Immature natural killer cell (primary cell): ENCODE measurements at places on chromosomes 1 and 21. TPM values are rescaled to one million over a fixed set of nuclear protein-coding genes. Genes with fewer than 3 reads are reported as not detected.

GRCh38 chr1:45437323-45437722 is 53.6 kb downstream of the TESK2 start:
- H3K27me3 ChIP-seq = no peaks in the 10 kb centered on the region
- DNase-seq = no peak
- H3K4me1 ChIP-seq = no peaks in the 10 kb centered on the region
- no peak overlapping the region for H3K4me3 ChIP-seq

GRCh38 chr21:29295066-29295650 is 3.6 kb upstream of the BACH1 start:
- H3K27ac ChIP-seq = no peak overlapping the region
- H3K36me3 ChIP-seq = no peaks in the 10 kb centered on the region
- no peak overlapping the region for H3K4me3 ChIP-seq
- H3K4me1 ChIP-seq = peaks cover 14% of the 10 kb centered on the region
- no peak for DNase-seq

DNA sequence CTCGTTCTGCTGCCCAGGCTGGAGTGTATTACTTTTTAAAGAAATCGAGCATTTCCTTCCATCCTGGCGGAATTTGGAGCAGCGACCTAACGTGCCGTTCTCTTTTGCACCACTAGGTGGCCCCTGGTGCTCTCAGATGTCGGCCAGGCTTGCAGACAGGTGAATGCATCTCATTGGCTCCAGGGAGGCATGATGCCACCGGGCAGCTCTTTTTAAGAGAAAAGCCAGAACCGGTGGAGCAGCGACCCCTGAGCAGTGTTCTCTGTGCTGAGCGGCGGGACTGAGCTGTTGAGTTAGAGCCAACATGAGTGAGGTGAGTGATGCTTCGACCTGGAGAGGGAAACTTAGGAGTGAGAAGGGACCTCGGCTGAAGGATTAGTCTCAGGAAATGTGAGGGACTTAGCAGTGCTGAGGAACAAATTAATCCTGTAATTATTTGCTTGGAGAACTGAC is at the start of gene PCP4:
PCP4 (plus strand) TSS at position 241 of the 453 bp plus-strand sequence; CDS start at position 305, 64 bp downstream.
- no peak for DNase-seq
- H3K4me3 ChIP-seq = no peak within 1 kb of the TSS
- H3K4me1 ChIP-seq = no peaks in the 10 kb centered on the region
- H3K36me3 ChIP-seq = no peaks in the 10 kb centered on the region
- no peak within 1 kb of the TSS for H3K27ac ChIP-seq
- H3K27me3 ChIP-seq = peaks cover 2% of the 10 kb centered on the region

DNA sequence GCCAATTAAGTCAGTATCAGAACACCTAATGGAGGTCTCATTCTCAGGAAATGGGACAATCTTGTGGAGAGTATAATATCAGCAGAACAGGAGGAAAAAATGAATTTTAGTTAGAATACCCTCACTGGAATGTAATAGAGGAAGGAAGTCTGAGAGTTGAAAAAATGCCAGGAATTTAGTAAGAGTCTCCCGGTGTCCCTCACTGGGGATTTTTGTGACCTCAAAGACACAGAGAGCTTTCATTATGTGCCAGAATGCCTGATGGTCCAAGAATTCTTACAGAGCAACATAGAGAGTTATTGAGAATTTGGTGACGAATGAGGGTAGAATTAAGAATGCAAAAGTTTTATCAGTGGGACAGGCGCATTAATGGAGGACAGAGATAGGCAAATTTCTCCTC is 443.5 kb upstream of the B3GALT2 start:
- DNase-seq = no peak
- peaks cover 9% of the 10 kb centered on the region for H3K4me1 ChIP-seq
- no peak overlapping the region for H3K4me3 ChIP-seq
- H3K36me3 ChIP-seq = no peaks in the 10 kb centered on the region

- DNase-seq = no peak
- H3K27me3 ChIP-seq = peaks cover 7% of the 10 kb centered on the region
- no peak overlapping the region for H3K27ac ChIP-seq
- H3K36me3 ChIP-seq = no peaks in the 10 kb centered on the region
These were observed 92.2 kb upstream of the TRABD2B start for GRCh38 chr1:48089356-48089891.

DNA sequence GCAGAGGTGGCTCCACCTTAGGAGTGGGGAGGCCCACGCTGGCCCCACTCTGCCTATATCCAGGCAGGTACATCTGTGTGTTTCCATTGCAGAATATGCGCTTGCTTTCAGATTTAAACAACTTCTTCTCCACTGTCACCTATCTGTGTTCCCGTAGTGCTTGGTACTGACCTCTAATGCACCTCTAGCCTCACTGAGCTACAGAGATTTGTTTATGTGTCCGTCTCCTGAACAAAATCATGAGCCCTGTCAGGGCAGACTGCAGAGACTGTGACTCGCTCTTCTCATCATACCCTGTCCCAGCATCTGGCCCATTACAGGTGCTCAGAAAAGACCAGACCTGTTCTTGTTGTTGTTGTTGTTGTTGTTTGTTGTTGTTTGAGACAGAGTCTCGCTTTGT is 14.5 kb upstream of the LRRC38 start:
- no peak for DNase-seq
- H3K27ac ChIP-seq = no peak overlapping the region
- H3K27me3 ChIP-seq = peaks cover 2% of the 10 kb centered on the region
- no peak overlapping the region for H3K4me3 ChIP-seq
- H3K4me1 ChIP-seq = no peaks in the 10 kb centered on the region
- H3K36me3 ChIP-seq = no peaks in the 10 kb centered on the region

- H3K27ac ChIP-seq = peak overlapping the region; percentile 97
- no peaks in the 10 kb centered on the region for H3K36me3 ChIP-seq
- peaks cover 92% of the 10 kb centered on the region for H3K4me1 ChIP-seq
- DNase-seq = peak; percentile 76
- peak overlapping the region; percentile 71 for H3K4me3 ChIP-seq
- no peaks in the 10 kb centered on the region for H3K27me3 ChIP-seq
These were observed 115.9 kb downstream of the HIVEP3 start for GRCh38 chr1:41802532-41803501.

GRCh38 chr21:46560568-46561444 is 44.1 kb downstream of the S100B start:
- DNase-seq = no peak
- H3K27me3 ChIP-seq = peaks cover 5% of the 10 kb centered on the region
- peak overlapping the region; percentile 82 for H3K4me3 ChIP-seq
- H3K27ac ChIP-seq = peak overlapping the region; percentile 97
- peaks cover 35% of the 10 kb centered on the region for H3K4me1 ChIP-seq

DNA sequence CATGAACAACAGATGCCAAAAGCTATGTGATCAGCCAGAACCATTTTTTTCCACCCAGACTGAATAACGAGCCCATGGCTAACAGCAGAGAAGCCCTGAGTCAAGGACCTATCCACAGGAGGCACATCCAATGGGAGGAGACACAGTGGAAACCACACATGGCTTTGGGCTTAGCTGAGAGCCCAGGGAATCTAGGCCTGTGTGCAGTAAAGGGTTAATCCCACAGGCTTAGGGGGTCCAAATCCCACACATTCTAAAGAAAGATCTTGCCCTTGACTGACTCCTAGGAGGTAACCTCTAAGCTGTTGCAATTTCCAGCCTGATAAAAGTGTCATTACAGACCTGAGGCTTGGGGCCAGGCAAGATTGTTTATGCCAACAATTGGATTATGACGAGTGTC is 194.5 kb downstream of the DSCAM start:
- no peak overlapping the region for H3K4me3 ChIP-seq
- H3K36me3 ChIP-seq = no peaks in the 10 kb centered on the region
- H3K4me1 ChIP-seq = no peaks in the 10 kb centered on the region
- no peaks in the 10 kb centered on the region for H3K27me3 ChIP-seq
- no peak for DNase-seq
- no peak overlapping the region for H3K27ac ChIP-seq

GRCh38 chr21:38476385-38476784 is 21.9 kb downstream of the ERG start:
- no peak overlapping the region for H3K4me3 ChIP-seq
- DNase-seq = no peak
- H3K36me3 ChIP-seq = no peaks in the 10 kb centered on the region
- peaks cover 11% of the 10 kb centered on the region for H3K4me1 ChIP-seq
- peaks cover 5% of the 10 kb centered on the region for H3K27me3 ChIP-seq
- H3K27ac ChIP-seq = no peak overlapping the region

DNA sequence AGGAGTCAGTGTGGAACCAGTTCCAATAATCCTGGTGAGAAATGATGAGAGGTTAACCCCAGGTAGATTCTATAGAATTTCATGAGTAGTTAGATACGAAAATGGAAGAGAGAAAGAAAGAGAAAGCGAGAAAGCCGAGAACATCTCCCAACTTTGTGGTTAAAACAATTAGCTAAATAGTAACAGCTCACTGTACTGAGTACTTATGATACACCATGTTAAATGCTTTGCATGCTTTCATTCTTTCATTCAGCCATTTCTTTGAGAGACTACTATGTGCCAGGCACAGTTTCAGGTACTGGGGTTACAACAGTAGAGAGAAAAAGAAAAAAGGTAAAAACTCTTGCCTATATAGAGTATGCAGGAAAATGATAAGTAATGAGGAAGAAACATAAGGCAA is 109.7 kb upstream of the SYT6 start:
- peaks cover 2% of the 10 kb centered on the region for H3K4me1 ChIP-seq
- no peak overlapping the region for H3K4me3 ChIP-seq
- H3K27me3 ChIP-seq = peaks cover 5% of the 10 kb centered on the region
- H3K36me3 ChIP-seq = peaks cover 10% of the 10 kb centered on the region

DNA sequence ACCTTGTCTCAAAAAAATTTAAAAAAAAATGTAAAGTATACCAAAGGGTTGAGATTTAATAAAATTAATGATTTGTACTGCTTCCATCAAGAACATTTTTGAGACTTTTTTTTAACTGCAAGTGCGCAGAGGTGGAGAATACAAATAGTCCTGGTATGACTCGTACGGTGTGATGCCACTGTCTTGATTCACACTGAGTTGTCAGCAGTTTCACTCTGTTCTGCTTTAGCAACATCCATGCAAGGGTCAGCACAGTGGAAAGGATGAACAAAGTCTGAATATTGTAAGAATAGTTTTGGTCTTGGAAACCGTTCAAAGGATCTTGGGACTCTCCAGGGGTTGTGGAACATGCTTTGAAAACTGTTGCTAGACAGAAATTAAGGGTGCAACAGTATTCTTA is 40.2 kb downstream of the EXO1 start:
- H3K4me3 ChIP-seq = no peak overlapping the region
- H3K27me3 ChIP-seq = no peaks in the 10 kb centered on the region
- no peak for DNase-seq
- no peaks in the 10 kb centered on the region for H3K4me1 ChIP-seq

DNA sequence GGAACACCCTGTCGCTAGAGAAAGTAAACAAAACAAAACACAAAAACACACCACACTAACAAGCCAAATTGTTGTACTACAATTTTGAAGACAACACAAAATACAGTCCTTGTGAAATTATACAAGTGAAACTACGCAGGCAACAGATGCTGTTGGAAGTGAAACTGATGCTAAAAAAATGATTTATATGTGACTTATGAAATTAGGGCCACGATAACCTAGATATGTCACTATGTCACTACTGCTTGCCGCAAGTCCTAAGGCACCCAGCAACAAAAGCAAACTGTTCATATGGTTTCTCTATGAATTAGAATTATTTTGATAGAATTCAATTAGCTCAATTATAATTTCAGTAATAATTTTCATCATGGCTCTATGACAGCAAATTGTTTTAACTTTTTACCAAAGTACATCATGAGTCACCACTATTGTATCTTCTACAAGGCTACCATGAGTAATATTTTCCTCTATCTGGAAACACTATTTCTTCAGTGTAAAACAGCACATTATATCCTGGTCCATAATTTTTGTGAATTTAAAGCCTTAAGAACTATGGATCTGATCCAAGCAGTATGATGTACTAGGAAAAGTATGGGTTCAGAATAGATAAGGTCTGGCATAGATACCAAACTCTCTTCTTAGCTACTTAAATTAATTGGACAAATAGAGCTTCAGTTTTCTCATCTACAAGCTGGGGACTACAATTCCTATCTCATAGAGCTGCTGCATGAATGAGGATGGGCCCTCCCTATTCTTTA is 216.3 kb downstream of the COL11A1 start:
- no peak overlapping the region for H3K4me3 ChIP-seq
- DNase-seq = no peak
- H3K27me3 ChIP-seq = no peaks in the 10 kb centered on the region
- no peaks in the 10 kb centered on the region for H3K36me3 ChIP-seq

- H3K4me3 ChIP-seq = peak overlapping the region; percentile 92
- H3K36me3 ChIP-seq = peaks cover 3% of the 10 kb centered on the region
- peaks cover 75% of the 10 kb centered on the region for H3K4me1 ChIP-seq
- H3K27ac ChIP-seq = peak overlapping the region; percentile 93
- DNase-seq = no peak
These were observed 2.0 kb downstream of the ZDHHC18 start for GRCh38 chr1:26828411-26828991.

GRCh38 chr1:153614906-153615305 is 1.2 kb downstream of the S100A14 start:
- H3K4me1 ChIP-seq = peaks cover 3% of the 10 kb centered on the region
- H3K36me3 ChIP-seq = no peaks in the 10 kb centered on the region
- H3K27me3 ChIP-seq = peaks cover 4% of the 10 kb centered on the region
- no peak for DNase-seq
- no peak overlapping the region for H3K4me3 ChIP-seq
- H3K27ac ChIP-seq = no peak overlapping the region

- DNase-seq = no peak
- H3K36me3 ChIP-seq = peaks cover 3% of the 10 kb centered on the region
- H3K4me3 ChIP-seq = no peak overlapping the region
These were observed 77.5 kb downstream of the CD34 start for GRCh38 chr1:207833381-207833780.

- peaks cover 13% of the 10 kb centered on the region for H3K27me3 ChIP-seq
- H3K4me1 ChIP-seq = no peaks in the 10 kb centered on the region
- no peak for DNase-seq
- no peaks in the 10 kb centered on the region for H3K36me3 ChIP-seq
These were observed 15.9 kb downstream of the WNT3A start for GRCh38 chr1:228022571-228023293.

Gene BCL2L15
- 0.11 TPM for polyA plus RNA-seq

Gene IFFO2
- polyA plus RNA-seq = 3.9 TPM

Gene THEM5
- polyA plus RNA-seq = 0.56 TPM

Gene USH2A
- polyA plus RNA-seq = not detected

Gene CFAP107
- polyA plus RNA-seq = not detected

Gene FALEC
- not detected for polyA plus RNA-seq

Gene KIF26B
- polyA plus RNA-seq = 0.39 TPM

Gene FGGY
- 4.0 TPM for polyA plus RNA-seq

Gene KCNA3
- 11.7 TPM for polyA plus RNA-seq

Gene NR5A2
- not detected for polyA plus RNA-seq

Gene DISC1
- polyA plus RNA-seq = not detected

Gene FCRL4
- polyA plus RNA-seq = not detected

Gene LEMD1
- not detected for polyA plus RNA-seq

Gene RHD
- polyA plus RNA-seq = 0.26 TPM
